Activated CD4-positive, CD25-positive, alpha-beta regulatory T cell (primary cell): ENCODE measurements at places on chromosomes 3 and 15.
A peak's percentile ranks its signal among the peaks of the same experiment; 100 is the strongest.

DNA sequence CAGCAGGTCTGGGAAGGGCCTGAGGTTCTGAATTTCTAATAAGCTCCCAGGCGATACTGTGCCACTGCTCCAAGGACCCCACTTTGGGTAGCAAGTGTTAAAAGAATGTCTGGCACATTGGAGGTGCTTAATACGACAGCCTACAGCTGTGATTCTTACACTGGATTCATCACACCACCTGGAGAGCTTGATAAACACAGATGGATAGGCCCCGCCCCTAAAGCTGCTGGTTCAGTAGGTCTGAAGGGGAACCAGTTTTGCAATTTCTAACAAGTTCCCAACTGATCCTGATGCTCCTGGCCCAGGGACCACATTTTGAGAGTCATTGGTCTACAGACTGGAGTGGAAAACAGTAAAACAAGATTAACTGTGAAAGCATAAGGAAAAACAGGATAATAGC lies 124.8 kb upstream of the ST8SIA2 start:
- no peak for DNase-seq

- peak; percentile 48 for DNase-seq
These were observed at the start of gene CHST2 for GRCh38 chr3:143119009-143119914. Gene CHST2, plus strand, starts transcription at chr3:143119771. Its CDS starts 1,046 bp downstream, at chr3:143120817.

GRCh38 chr3:2856138-2857133 lies 253.7 kb downstream of the IL5RA start:
- DNase-seq = no peak

GRCh38 chr3:88189361-88189810 lies 39.6 kb downstream of the C3orf38 start:
- DNase-seq = no peak

DNA sequence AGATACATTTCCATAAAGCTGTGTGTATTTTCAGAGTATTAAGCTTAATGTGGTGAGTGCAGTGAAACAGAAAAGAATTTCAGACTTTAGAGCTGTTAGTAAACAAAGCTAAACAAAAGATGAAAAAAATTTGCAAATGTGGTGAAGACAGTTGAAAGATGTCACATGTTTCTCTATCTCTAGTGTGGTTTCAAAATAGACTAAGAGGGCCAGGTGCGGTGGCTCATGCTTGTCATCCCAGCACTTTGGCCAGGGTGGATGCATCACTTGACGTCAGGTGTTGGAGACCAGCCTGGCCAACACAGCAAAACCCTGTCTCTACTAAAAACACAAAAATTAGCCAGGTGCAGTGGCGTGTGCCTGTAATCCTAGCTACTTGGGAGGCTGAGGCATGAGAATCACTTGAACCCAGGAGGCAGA lies 466.0 kb upstream of the NR2F2 start:
- DNase-seq = no peak

DNA sequence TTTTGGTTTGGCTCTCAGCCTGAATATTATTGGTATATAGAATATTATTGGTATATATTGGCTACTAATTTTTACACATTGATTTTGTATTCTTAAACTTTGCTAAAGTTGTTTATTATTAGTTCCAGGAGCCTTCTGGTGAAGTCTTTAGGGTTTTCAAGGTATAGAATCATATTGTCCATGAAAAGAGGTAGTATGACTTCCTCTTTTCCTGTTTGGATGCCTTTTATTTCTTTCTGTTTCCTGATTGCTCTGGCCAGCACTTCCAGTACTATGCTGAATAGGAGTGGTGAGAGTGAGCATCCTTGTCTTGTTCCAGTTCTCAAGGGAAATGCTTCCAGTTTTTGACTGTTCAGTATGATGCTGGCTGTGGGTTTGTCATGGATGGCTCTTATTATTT lies 107.3 kb upstream of the LIPC start:
- DNase-seq = no peak

GRCh38 chr3:194300382-194300758 lies 50.8 kb downstream of the CPN2 start:
- no peak for DNase-seq

- DNase-seq = no peak
These were observed 959 bp downstream of the TPM1 start for GRCh38 chr15:63043335-63044076.

DNA sequence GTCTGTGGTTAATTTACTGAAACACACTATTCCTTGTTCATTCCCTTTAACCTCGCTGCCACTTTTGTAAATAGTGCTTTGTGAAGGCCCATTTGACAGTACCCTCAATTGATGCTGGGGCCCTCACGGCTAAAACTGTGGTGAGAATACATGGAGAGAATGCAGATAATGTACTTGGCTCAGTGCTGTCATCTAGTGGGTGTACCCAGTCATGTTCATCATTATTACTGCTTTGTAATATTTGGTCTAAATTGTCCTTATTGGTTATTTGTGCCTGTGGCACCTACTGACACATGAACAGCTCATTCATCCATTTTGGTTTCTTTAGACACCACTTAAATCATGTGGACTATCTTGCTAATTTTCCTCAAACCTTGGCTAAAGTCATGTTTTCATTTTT lies 543.6 kb downstream of the EDEM1 start:
- DNase-seq = no peak

GRCh38 chr3:17741621-17742101 lies 770 bp downstream of the TBC1D5 start:
- DNase-seq = no peak

DNA sequence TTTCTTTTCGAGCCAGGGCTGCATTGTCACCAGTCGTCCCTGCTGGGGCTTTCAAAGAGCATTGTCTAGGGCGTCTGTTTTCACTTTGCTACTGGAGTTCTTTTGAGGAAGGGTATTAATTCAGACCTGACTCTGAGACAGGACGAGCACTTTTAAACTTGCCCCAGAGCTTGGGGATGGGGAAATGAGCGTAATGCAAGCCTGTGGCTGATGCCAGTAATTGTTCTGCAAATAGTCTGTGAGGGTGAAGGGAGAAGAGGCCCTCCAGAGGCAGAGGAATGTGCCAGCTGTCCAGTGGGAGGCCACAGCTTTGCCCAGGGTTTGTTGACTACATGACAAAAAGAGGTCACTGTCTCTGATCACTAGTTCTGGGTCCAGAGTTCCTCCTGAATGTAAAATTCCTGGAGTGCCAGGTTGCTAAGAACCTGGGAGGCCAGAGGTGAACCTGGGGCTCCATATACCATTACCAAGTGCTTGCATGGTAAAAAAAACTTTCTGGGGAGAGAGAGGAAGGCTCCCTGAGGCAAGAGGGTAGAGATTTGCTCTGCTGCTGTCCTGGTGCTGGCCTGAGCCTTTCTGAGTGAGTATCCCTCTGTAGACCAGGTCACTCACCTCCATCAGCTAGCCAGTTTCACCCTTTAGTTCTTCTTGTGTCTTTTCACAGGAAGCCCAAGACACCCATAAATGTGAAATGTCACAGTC lies 14.8 kb downstream of the EEFSEC start:
- DNase-seq = no peak

DNA sequence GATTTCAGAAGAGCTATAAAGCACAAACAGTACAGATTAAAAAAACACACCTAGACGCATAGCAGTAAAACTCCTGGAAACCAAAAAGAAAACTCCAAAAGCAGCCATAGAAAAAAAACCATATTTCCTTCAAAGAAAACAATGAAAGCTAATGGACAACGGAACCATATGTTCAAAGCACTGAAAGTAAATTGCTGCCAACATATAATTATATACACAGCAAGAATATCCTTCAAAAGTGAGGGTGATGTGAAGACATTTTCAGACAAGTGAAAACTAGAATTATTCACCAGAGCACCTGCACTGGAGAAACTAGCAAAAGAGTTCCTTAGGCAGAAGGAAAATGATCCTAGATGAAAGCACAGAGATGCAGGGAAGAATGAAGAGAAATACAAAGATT lies 58.2 kb upstream of the PCSK6 start:
- DNase-seq = no peak

DNA sequence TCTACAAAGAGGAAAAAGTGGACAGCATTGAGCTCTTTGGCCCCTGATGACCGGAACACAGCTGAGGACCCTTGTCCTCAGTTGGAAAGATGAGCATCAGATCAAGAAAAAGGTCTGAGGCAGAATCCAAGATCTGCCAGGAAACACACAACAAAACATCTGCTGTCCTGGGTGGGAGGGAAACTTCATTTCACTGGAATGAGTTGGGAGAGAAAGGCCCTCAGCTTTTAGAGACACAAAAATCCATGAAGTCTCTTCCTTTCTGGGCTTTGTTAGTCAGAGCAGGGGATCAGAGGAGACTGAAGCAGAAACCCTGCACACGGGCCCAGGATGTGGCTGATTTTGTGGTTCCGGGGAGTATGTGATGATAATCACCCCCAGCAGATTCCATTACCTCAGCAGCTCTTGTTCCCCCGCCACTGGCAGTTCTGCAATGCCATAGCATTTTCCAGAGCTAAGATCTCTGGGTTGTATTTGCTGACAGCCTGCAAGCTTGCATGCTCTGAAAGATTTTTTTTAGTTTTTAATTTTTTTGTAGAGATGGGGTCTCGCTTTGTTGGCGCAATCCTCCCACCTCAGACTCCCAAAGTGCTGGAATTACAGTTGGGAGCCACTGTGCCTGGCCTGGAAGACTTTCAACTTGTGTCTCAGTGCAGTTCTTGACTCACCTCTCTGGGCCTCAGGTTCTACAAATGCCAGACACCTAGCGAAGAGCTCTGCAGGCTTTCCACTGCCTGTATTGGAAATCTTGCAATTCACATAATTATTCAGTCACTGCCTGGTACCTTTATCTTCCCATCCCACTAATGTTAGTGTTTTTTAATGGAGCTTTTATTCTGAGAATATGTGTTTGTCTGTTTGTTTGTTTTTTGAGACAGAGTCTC lies 5.8 kb upstream of the TATDN2 start:
- DNase-seq = peak; percentile 16

DNA sequence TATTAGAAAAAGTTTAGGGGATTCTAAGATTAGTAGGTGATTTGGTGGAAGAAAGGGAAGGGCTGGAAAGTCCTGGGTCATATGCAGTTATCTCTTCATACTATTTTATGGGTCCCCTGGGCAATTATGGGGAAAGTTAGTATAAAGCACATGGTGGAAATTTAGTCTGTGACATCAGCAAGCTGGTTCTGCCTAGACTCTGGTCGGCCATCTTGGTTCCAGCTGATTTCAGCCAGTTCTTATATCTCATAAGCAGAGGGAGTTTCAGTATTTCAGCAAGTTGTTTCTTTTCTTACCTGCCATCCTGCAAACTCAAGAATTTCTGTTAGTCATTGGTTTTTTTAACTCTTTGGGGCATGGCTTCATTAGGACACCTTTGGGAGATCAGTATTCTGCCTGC lies 1.0 kb upstream of the LYZL4 start:
- no peak for DNase-seq

- peak; percentile 8 for DNase-seq
These were observed 190.6 kb downstream of the SHQ1 start for GRCh38 chr3:72657666-72658065.
